ENCODE measurements at places on chromosomes 16 and 17.

DNA sequence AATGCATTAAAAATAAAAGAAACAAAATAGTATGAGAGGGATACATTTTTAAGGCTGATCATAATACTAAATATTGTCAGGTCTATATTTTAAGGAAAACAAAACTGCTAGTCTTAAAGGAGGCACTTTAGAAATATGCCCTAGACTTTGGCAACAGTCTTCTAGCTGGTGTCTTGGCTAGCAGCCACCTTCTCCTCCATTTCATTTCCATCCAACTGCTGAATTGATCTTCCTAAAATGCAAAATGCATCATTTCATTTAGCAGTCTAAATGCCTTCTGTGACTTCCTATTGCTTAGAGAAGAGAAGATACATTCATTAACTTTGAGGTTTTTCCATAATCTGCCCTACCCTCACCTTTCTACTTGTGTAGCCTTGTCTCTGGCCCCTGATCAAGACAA lies 1404.1 kb downstream of the CDH11 start:
- no peak for DNase-seq

GRCh38 chr17:17181666-17182597 lies 24.2 kb downstream of the PLD6 start:
- no peak for DNase-seq

DNA sequence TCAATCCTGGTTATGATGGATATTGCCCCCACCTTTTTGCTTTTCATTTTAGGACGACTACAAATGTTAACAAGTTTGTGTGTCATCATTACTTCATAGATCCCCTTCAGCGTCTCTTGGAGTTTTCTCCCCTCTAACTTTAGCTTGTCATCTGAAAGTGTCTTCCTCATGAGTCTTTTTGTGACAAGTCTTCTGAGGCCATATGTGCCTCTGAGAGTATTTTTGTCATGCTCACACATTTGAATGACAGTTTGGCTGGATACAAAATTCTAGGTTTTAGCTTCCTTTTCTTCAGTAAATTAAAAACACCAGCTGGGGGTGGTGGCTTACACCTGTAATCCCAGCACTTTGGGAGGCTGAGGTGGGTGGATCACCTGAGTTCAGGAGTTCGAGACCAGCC lies 203.8 kb upstream of the CHMP6 start:
- DNase-seq, result no peak

DNA sequence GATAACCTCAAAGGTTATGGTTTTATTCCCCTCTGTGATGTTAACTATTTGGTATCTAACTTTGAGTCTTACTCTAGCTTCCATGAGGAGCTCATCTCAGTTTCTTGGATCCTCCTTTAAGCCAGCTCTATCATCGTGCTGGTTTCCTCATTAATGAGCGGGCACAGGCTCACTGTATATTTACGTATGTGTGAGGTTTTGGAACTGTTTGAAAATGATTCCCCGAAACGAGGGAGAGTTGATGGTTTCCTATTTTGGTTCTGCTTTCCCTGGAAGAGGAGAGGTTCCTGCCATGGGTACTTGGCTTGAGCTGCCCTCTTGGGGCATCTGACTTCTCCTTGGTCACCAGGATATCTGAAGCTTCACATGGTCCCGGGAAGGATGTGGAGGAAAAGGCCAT lies 32.7 kb upstream of the PIK3R6 start:
- no peak for DNase-seq

GRCh38 chr17:17119106-17119505 lies 76.8 kb downstream of the MPRIP start:
- DNase-seq, result no peak

DNA sequence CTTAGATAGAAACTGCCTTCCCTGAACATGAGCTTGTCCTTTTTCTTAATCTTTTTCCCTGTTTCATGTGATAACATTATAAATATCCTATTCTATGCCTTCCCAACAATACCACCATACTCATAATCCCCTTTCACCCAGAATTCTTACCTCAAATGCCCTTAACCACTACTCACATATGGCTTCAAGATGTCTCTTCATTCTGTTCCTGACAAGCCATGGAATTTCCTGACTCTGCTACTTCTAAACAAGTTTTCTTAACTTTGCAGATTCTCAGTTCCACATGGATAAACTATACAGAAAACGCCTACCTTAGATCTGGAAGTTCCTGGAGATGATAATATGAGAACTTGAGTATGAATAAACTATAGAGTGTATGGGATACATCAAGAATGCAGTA lies 1217.8 kb downstream of the CDH8 start:
- DNase-seq, result no peak

DNA sequence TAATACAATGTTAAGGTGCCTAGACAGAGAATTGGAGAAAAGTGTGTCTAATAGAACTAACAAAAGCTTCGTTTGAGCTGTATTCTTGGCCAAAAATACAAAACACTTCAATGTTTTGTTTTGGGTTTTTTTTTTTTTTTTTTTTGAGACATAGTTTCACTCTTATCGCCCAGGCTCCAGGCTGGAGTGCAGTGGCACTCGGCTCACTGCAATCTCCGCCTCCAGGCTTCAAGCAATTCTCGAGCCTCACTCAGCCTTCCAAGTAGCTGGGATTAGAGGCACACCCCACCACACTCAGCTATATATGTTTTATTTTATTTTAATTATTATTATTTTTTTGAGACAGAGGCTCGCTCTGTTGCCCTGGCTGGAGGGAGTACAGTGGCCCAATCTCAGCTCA lies 38.3 kb upstream of the CARMIL2 start:
- DNase-seq, result no peak

- no peak for DNase-seq
Observed at GRCh38 chr16:67451061-67451703, 20.3 kb downstream of the HSD11B2 start.

- DNase-seq, result no peak
Observed at GRCh38 chr16:3819175-3819527, 61.4 kb downstream of the CREBBP start.

- DNase-seq, result no peak
Observed at GRCh38 chr17:82966415-82966814, 113.0 kb upstream of the METRNL start.

- DNase-seq, result no peak
Observed at GRCh38 chr17:50816271-50816670, 19.1 kb upstream of the WFIKKN2 start.

DNA sequence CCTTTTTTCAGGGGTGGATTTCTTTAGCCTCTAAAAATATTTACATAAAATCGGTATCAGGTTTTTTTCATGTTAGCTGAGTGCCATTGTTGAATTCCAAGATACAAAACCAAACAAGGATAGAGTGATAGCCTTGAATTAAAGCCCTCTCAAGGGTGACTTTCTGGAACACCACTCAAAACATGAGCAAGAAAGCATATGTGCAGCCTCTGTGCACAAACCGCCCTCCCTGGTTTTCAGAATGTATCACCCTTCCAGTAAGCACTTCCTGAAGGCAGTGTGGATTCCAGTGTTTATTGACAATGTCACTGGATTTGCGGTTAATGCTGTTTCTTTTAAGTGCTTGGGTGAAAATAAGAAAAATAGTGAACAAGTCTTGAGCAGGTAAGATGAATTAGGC lies 597.7 kb downstream of the TMEM114 start:
- DNase-seq, result no peak

- no peak for DNase-seq
Observed at GRCh38 chr17:78784352-78784751, 2.3 kb upstream of the CYTH1 start.

- DNase-seq, result no peak
Observed at GRCh38 chr16:31265329-31266245, 5.8 kb downstream of the ITGAM start.

DNA sequence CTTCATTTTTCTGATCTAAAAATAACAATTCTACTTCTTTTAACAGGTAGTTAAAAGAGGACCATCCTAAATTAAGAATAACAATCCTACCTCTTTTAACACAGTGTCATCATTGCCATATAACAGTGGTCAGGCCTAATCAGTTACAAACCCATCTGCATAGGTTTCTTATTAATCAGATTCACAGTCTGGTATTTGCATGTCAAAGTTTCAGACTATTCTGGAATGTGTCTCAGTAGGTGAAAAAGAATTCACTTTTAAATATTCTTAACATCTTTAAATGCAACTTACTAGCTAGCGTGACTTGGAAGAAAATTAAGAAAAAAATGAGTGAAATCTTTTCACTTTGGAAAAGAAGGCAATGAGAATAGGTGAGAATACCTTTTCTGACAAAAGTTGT lies 6.8 kb upstream of the KRT12 start:
- DNase-seq, result no peak

DNA sequence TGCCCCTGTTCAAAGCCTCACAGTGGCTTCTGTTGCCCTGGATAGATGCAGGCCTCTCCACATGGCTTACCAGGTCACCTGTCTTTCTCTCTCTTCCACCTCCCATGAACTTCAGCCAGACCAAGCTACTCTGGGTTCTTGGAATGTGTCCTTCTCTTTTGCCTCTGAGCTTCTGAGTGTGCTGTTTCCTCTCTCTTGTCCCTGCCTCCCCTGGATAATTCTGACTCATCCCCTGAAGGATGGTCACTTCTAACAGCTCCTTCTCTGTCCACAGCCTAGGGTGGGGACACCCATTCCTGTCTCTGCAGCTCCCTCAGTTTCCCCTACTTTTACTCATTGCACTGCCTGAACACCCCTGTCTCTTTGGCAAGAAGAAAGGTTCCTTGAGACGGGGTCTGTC lies 2.9 kb downstream of the GUCY2D start:
- no peak for DNase-seq

DNA sequence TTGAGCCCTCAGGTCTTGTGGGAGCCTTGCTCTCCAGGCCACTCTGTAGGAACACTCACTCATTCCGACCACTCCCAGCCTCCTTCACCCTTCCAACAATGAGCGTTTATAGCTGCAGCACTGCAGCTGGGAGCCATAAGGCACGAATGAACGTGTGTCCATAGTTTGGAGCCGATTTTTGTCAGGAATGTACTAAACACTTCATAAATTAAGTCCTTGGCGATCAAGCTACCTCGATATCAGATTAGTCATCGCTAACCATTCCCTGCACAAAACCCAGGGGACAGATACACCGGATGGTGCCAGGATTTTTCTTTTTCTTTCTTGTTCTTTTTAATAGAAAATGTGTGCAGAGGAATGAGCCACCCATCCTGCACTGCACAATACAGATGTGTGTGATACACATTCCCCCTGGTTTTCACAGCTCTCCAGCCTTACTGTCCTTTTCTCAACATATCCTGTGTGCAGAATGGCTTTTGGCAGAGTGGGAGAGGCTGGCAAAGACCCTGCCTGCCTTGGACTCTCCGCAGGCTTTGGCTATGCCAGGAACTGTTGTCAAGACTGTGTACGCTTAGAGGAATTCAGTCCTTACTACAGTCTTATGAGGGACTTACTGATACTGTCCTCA lies 68.4 kb upstream of the ELAC2 start:
- no peak for DNase-seq

- DNase-seq, result no peak
Observed at GRCh38 chr17:21196126-21196525, 17.8 kb downstream of the TMEM11 start.

- no peak for DNase-seq
Observed at GRCh38 chr17:46072998-46073397, 73.9 kb downstream of the STH start.

Measured in T47D (cell line).